Liver (tissue), 10 donors: ENCODE measurements at places on chromosomes 2 and 18.
A peak's percentile ranks its signal among the peaks of the same experiment; 100 is the strongest.

DNA sequence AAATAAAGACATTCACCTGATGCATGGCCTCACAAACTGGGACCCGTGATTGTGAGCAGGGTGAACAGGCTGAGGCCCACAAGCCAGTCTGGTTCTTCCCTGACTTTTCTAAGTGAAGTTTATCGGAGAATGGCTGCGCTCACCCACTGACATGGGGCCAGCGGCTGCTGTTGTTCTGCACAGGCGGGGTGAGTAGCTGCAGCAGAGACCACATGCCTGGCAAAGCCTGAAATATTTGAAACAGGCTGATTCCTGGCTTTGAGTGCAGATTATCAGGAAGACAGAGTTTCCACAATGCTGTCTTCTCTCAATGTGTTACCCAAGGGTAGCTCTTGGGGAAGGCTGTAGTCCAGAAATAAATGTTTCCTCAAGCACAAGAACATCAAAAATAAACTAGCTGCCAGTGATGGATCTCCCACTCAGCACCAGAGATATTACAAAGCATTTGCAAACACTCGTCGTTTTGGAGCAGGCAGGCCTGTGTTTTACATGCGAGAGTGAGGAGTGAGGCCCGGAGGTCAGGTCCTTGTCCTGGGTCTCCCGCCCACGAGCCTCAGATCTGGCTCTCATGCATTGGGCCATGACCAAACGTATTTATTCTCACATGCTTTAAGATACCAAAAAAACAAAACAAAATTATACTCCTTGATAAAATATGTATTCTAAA is 647.1 kb downstream of the GALR1 start:
- no peak for DNase-seq
- H3K27me3 ChIP-seq: peaks cover 2% of the 10 kb centered on the region
- H3K36me3 ChIP-seq: no peaks in the 10 kb centered on the region
- H3K27ac ChIP-seq: no peak overlapping the region
- H3K4me1 ChIP-seq: peaks cover 6% of the 10 kb centered on the region

DNA sequence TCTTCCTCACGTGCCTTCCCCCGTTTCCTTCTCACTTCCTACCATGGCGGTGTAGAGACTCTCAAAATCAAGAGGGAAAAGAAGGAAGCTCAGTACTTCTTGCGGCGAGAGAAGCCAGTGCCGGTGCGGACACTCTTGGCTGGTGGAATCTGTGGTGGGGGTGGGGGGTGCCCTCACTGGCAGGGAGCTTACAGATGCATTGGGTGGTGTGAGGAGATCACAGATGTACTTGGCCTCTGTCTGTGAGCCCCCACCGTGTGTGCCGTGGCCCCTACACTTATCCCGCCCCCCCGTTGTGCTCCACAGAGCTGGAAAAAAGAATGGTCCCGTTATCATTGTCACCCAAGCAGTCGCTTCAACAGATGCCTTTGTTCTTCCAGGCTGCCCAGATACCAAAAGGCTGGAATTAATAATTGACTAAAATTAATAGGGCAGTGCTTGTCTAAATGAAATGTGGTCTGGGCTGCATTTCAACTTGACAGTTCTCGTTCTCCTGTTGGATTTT is 79.8 kb downstream of the VAPA start:
- H3K27me3 ChIP-seq: no peaks in the 10 kb centered on the region
- no peak overlapping the region for H3K27ac ChIP-seq
- no peak for DNase-seq
- no peaks in the 10 kb centered on the region for H3K4me1 ChIP-seq
- no peak overlapping the region for H3K4me3 ChIP-seq
- no peaks in the 10 kb centered on the region for H3K36me3 ChIP-seq

GRCh38 chr2:149873936-149874335 is 286.4 kb upstream of the MMADHC start:
- DNase-seq: no peak
- no peaks in the 10 kb centered on the region for H3K27me3 ChIP-seq
- H3K36me3 ChIP-seq: no peaks in the 10 kb centered on the region
- H3K4me1 ChIP-seq: no peaks in the 10 kb centered on the region
- H3K27ac ChIP-seq: no peak overlapping the region

- H3K36me3 ChIP-seq: no peaks in the 10 kb centered on the region
- no peaks in the 10 kb centered on the region for H3K27me3 ChIP-seq
- H3K4me1 ChIP-seq: no peaks in the 10 kb centered on the region
- DNase-seq: no peak
- no peak overlapping the region for H3K27ac ChIP-seq
Measured at GRCh38 chr2:186108470-186108869, 369.9 kb downstream of the FSIP2 start.

DNA sequence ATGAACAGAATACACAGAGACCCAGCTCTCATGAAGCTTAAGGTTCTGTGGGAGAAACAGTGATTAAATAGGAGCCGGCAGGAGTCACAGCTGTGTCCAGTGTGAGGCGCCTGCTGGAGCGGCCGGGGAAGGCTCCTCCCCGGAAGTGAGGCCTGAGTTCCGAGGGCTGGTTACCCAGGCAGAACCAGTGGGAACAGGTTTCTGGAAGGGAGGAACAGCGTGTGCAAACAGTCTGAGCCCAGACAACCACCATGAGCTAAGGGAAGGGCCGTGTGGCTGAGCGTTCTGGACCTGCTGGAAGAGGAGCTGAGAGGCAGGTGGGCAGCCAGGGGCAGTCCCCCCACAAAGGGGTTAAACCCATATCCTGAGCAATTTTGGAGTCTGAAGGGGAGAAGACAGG is 26.0 kb upstream of the NPAS2 start:
- H3K4me3 ChIP-seq: no peak overlapping the region
- H3K4me1 ChIP-seq: peaks cover 5% of the 10 kb centered on the region
- no peak for DNase-seq
- no peak overlapping the region for H3K27ac ChIP-seq
- H3K36me3 ChIP-seq: no peaks in the 10 kb centered on the region

DNA sequence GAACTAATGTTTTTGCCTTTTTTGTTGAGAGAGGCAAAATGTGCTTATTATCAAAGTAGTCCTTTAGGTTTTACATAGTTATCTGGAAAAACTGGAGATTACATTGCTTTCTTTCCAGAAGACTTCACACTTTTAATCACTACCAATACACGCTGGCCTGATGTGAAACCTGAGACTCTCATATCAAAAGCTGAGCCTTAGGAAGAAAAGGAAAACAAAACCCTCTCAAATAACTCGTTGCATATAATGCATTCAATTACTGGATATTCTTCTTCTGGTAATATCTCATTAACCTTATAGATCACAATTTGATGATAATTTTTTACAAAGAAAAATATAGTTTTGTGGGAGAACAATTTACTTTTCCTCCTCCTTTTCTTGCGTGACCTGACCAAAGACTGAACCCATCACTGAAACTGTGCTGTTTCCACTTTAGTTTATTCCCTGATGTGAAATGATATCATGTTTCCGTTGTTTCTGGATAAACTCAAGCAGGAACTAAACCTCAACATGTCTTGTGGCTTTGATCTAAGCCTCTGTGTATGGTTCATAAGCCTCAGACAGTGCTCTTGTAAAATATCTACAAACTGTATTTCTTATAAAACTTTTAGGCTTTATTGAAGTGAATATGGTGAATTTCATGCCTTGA is 332.4 kb downstream of the GULP1 start:
- no peak overlapping the region for H3K4me3 ChIP-seq
- H3K36me3 ChIP-seq: no peaks in the 10 kb centered on the region
- H3K4me1 ChIP-seq: no peaks in the 10 kb centered on the region
- no peaks in the 10 kb centered on the region for H3K27me3 ChIP-seq
- no peak overlapping the region for H3K27ac ChIP-seq

DNA sequence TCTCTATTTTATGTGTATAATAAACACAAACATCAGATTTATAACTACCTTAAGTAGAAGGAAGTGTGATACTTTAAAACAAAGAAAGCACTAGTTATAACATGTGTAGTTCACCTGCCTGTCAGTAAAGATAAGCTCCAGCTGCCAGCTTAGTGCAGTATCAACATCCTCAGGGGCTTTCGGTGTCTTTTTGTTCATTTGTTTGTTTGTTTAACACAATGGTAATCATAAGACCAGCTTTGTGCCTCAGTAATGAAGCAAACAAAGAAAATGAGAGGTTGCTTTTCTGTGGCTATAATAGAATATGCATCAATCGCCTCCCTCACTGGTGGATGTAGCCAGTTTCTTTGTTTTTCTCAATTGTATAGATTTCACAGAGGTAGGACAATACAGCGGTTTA is 1499.0 kb upstream of the TMEFF2 start:
- H3K36me3 ChIP-seq: no peaks in the 10 kb centered on the region
- H3K4me3 ChIP-seq: no peak overlapping the region
- H3K27ac ChIP-seq: no peak overlapping the region
- no peaks in the 10 kb centered on the region for H3K27me3 ChIP-seq
- no peak for DNase-seq

- no peak overlapping the region for H3K27ac ChIP-seq
- H3K27me3 ChIP-seq: no peaks in the 10 kb centered on the region
- H3K36me3 ChIP-seq: no peaks in the 10 kb centered on the region
- H3K4me3 ChIP-seq: no peak overlapping the region
- H3K4me1 ChIP-seq: no peaks in the 10 kb centered on the region
Measured at GRCh38 chr2:235698491-235698890, 204.6 kb downstream of the AGAP1 start.

DNA sequence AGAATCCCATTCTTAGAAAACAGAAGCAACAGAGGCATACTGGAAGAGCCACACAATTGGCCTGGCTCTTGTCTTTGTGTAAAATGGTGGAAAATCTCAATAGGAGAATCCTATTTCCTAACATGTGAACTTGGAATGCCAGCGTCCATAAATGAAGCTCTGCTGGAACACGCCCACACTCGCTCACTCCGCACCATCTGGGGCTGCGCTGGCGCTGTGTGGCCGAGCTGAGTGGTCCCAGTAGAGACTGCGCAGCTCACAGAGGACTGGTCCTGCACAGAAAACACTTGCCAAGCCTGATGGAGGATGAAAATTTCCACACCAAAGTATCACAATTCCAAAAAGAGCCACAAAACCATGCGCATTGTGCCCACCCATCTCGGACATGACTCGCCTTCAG is 56.2 kb downstream of the PXDN start:
- H3K4me1 ChIP-seq: no peaks in the 10 kb centered on the region
- H3K27ac ChIP-seq: no peak overlapping the region
- no peaks in the 10 kb centered on the region for H3K36me3 ChIP-seq
- no peak overlapping the region for H3K4me3 ChIP-seq
- H3K27me3 ChIP-seq: no peaks in the 10 kb centered on the region
- no peak for DNase-seq

DNA sequence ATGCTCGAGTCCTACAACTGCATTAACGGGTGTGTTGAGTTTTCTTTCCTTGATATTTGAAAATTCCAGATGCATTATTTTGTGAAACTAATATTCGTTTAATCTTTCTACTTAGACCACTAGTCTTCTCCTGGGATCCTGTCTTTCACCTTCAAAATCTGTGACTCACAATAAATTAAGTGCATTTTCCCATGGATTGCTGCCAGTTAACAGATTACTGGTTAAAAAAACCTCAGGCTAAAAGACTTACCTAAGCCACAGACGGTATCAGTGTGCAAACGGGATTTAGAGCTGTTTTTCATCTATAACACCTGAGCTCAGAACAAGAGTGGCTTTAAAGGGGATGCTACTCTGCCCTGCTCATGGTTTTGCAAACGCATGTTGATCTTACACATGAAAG is 10.2 kb downstream of the FECH start:
- H3K4me3 ChIP-seq: no peak overlapping the region
- peaks cover 12% of the 10 kb centered on the region for H3K36me3 ChIP-seq
- no peak overlapping the region for H3K27ac ChIP-seq
- no peaks in the 10 kb centered on the region for H3K4me1 ChIP-seq
- no peak for DNase-seq
- H3K27me3 ChIP-seq: no peaks in the 10 kb centered on the region

- DNase-seq: no peak
- peak overlapping the region; percentile 84 for H3K27ac ChIP-seq
- H3K36me3 ChIP-seq: no peaks in the 10 kb centered on the region
- peak overlapping the region; percentile 69 for H3K4me3 ChIP-seq
Measured at GRCh38 chr18:57428221-57429150, 6.7 kb upstream of the ONECUT2 start.

DNA sequence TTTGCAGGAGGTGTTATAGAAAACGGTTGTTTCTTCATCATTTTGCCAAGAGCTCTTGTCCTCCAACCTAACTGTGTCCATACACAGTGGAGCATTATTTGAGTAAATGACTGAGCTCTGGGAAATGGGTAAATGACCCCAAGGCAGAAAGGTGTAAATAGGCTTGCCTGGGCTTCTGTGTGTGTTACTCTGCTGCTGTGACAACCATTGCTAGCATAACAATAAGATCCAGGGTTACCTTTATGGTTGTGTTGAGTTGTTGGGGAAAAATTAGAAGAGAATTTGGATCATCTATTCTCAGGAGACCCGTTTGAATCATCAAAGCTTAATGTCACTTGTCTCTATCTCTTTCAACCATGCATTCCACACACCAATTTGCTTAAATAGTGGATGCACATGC is 672.7 kb downstream of the DPP10 start:
- H3K27me3 ChIP-seq: no peaks in the 10 kb centered on the region
- no peak for DNase-seq
- no peaks in the 10 kb centered on the region for H3K36me3 ChIP-seq
- no peaks in the 10 kb centered on the region for H3K4me1 ChIP-seq
- H3K4me3 ChIP-seq: no peak overlapping the region

GRCh38 chr2:231323316-231323715 is 72.2 kb upstream of the B3GNT7 start:
- H3K4me1 ChIP-seq: no peaks in the 10 kb centered on the region
- DNase-seq: no peak
- no peaks in the 10 kb centered on the region for H3K36me3 ChIP-seq

DNA sequence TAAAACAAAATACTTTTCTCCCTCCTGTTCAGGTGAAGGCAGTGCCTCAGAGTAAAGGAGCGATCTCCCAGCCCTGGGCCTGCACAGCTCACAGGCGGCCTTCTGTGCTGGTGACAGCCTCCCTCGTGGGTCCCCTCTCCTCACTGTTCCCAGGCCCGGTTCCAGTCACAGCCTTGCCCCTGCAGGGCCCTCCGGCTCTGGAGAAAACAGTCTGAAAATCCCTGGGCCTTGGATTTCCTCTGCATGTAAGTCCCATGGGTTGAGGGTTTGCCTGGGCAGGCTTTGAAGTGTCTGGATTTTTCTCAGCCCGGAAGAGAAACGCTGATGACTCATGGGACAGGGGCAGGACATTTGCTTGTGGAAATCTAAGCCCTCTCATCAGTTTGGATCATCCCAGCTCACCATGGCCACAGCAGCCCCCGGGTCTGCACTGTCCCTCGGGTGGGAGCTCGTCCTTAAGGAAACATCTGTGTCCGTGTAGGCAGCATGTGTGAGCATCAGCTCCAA is 186.1 kb upstream of the RAB12 start:
- no peak overlapping the region for H3K4me3 ChIP-seq
- no peak overlapping the region for H3K27ac ChIP-seq
- no peaks in the 10 kb centered on the region for H3K4me1 ChIP-seq
- DNase-seq: no peak
- no peaks in the 10 kb centered on the region for H3K36me3 ChIP-seq

DNA sequence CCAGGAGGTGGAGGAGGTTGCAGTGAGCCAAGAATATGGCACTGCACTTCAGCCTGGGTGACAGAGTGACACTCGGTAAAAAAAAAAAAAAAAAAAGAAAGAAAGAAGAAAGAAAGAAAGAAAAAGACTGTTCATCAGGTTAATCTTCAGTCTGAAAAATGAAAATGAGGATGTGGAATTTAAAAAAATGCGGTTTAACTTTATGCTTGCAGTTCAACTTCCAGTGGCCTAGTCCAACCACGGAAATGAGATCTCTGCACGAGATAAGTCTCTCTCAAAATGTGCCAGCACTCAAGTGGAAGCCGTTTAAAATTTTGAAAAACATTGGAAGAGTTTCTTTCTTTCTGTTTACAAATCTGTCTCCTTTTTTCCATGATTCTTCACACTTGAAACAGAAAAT is 112.1 kb downstream of the DOCK10 start:
- DNase-seq: no peak
- H3K27ac ChIP-seq: no peak overlapping the region
- H3K27me3 ChIP-seq: no peaks in the 10 kb centered on the region
- no peaks in the 10 kb centered on the region for H3K36me3 ChIP-seq
- no peak overlapping the region for H3K4me3 ChIP-seq
- H3K4me1 ChIP-seq: no peaks in the 10 kb centered on the region
